ENCODE measurements at places on chromosomes 2 and 18.

GRCh38 chr2:104788742-104789455, 65.0 kb upstream of the POU3F3 start:
- no peak for DNase-seq

DNA sequence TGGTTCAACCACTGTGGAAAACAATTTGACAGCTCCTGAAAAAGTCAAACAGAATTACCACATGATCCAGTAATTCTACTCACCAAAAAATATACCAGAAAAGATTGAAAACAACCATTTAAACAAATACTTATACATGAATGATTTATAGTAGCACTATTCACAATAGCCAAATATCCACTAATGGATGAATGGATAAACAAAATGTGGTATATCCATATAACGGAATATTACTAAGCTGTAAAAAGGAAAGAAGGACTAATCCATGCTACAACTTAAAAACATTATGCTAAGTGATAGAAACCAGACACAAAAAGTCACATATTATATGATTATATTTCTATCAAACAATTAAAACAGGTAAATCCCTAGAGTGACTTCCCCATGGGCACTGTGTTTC, 131.5 kb downstream of the SPOPL start:
- DNase-seq, result no peak

DNA sequence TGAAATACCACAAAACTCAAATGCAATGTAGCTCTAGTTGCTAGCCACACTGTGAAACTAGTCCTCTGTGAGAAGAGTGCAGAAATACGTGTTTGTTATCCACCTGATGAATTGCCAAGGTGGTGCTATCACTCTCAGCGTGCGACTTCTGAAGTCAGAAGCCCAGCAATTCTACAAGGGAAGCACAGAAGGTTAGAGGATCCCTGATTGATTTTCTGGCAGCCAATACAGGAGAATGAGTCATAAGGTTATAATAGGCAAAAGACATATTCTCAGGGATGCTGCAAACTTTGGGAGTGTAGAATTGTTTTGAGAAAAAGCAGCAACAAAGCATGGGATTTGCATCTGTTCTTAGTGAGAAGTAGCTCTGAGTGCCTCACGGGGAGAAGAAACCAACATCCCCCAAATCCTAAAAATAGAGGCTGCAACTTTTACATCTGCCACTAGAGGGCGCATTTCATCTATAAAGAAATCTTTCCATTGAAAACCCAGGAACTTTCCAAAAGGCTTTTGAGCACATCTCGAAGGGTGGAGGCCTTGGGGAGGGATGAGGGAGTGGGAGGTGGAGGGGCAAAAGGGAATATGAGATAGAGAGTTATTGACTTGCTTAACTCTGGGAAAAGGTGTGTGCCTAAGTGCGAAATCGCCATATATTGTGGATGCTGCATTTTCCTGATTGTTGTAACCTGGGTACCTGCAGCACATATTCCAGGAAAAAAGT, 78.0 kb downstream of the TMEM182 start:
- peak; percentile 41 for DNase-seq

DNA sequence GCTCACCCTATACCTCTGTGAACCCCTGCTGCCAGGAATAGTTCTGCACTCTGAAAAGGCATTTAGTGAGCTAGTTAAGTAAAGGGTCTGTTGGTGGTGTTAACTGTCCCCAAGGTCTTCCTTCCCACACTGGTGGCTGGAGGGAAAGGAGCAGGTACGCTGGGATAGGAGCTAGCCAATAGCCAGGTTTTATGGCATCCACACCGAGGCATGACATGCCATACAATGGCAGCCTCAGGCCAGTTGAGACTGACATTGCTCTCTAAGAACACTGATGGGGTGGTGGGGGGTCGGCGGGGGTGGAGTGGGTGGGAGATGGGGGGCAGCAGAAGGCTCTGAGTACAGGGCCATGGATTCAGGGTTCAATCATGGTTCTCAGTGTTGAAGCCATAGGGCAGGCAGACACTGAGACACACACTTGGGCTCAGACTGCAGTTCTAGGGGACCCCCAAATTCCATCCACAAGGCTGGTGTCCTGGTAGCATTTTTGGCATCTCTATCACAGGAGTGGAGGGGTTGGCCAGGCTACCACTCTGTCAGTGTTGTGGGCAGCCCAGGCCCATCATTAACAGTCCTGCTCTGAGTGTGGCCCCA, 136.0 kb downstream of the CTIF start:
- no peak for DNase-seq

- DNase-seq, result no peak
Observed at GRCh38 chr2:223519471-223519870, 82.7 kb downstream of the SCG2 start.

GRCh38 chr2:176516051-176516602, 246.9 kb downstream of the MTX2 start:
- DNase-seq, result no peak

DNA sequence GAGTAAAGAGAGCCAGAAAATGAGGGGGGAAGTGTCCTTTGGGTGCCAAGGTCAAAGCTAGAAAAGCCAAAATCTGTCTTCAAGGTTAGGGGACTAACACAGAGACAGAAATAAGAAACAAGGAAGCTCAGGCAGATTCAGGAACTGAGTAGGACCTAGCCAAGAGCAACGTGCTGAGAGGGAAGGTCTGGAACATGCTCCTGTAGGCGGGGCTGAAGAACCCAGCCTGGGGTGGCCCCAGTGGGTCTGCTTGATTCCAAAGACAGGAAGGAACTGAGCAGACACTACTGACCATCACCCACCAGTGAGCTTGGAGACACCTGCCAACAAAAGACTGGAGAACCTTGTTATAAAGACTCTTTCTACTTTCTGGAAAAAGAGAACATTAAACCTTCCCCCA, 105.1 kb downstream of the SP3 start:
- DNase-seq, result no peak

DNA sequence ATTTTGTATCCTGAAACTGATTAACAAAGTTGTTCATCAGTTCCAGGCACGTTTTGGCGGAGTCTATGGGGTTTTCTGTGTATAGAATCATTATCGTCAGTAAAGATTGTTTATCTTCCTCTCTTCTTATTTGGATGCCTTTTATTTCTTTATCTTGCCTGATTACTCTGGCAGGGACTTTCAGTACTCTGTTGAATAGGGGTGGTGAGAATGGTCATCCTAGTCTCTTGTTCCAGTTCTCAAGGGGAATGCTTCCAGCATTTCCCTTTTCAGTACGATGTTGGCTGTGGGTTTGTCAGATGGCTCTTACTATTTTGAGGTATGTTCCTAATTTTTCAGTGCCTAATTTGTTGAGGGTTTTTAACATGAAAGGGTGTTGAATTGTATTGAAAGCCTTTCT, 14.0 kb upstream of the SPDYA start:
- DNase-seq, result no peak

- DNase-seq, result no peak
Observed at GRCh38 chr2:217834057-217834620, 168.7 kb downstream of the TNS1 start.

- DNase-seq, result no peak
Observed at GRCh38 chr2:191530618-191531017, 147.3 kb upstream of the NABP1 start.

- DNase-seq, result peak; percentile 0
Observed at GRCh38 chr2:133458280-133458679, 110.0 kb downstream of the NCKAP5 start.

- no peak for DNase-seq
Observed at GRCh38 chr2:149421791-149422190, 91.4 kb downstream of the LYPD6 start.

DNA sequence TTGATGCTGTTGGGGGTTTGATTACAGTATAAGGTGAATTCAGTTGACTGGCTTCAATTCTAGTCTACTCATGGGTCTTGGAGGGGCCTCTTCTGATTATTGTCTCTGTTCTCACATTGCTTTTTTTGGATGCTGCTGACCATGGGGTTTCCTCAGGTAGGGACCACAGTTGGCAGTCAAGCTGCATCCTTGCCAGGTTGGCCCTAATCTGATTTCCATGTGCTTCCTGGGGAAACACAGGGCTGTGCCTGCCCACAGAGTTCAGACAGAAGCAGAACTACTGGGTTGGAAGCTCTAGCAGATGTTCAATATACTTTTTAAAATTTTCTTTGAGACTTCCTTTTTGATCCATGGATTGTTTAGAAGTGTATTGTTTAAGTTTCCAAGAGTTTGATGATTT, 227.3 kb downstream of the XIRP2 start:
- DNase-seq, result no peak

GRCh38 chr2:135829378-135830135, 7.4 kb downstream of the LCT start:
- DNase-seq, result no peak

- no peak for DNase-seq
Observed at GRCh38 chr2:2846332-2847208, 515.5 kb upstream of the MYT1L start.

DNA sequence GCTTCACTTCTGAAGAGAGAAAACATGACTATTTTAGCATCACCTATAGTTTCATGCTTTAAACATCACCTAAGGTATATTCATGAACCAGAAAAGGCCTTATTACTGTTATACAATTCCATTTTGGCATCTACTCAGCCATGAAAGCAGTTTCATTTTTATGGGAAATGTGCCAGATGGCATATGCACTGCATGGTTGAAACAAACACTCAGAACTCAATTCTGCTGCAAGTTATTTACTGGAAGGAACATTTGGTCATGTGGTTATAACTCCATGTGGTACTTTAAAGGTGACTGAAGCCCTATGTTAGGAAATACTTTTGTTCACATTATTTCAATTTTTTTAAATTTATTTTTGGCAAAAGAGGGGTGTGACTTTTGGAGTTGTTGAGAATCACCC, 287.5 kb upstream of the CRIM1 start:
- DNase-seq, result no peak

DNA sequence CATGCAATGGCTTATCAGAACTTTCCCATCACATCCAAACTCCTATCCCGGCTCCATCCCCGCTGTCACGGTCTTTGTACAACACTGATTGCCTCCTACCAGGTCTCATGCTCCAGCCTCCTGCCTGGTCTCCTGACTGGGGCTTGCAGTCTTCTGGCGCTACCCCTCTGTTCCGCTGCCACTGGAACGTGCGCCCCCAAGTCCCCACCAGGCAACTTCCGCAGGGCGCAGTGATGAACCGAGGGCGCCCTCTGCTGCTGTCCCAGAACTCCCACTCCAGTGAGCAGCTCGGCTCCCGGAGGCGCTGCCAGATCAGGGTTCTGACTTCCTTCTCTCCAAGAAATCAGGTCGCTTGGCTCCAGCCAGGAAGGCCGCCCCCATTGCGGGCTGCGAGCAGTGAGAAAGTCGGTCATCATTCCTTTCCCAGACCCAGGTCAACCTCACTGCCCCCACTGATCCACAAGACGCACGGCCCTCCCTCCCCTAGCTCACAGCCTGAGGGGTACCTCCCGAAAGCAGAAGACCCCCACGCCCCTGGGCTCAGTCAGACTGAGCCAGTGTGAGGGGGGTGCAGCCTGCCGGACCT, 43.9 kb upstream of the RAB11FIP5 start:
- DNase-seq, result peak; percentile 61

- DNase-seq, result no peak
Observed at GRCh38 chr18:48158721-48159120, 228.3 kb upstream of the SMAD2 start.

GRCh38 chr2:164593959-164594358, 27.3 kb downstream of the GRB14 start:
- no peak for DNase-seq

DNA sequence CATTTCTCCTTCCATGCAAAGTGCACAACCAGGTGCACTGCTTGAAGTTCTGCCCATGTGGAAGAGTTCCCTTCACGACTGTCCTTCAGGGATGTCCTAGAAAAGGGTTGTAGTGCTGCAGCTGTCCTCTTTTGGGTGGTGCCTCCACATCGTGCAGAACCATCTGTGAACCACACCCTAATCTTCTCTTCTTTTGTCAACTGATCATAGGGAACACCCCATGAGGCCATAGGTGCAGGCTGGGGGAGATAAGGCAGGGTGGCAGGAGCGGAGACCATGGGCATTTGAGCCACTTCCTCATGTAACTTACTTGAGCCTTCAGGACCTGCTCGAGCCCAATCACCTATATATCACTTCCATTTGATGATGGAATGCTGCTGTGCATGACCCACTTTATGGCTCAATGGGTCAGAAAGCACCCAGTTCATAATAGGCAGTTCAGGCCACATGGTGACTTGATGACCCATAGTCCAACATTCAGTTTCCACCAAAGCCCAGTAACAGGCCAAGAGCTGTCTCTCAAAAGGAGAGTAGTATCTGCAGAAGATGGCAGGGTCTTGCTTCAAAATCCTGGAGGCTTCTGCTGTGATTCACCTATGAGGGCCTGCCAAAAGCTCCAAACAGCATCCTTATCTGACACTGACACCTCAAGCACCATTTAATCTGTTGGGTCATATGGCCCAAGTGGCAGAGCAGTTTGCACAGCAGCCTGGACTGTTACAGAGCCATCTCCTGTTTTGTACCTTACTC, 84.7 kb upstream of the CYRIA start:
- no peak for DNase-seq

GRCh38 chr18:37529296-37529695, 36.3 kb downstream of the CELF4 start:
- no peak for DNase-seq

- DNase-seq, result no peak
Observed at GRCh38 chr2:85564144-85564563, 2.9 kb upstream of the GGCX start.

DNA sequence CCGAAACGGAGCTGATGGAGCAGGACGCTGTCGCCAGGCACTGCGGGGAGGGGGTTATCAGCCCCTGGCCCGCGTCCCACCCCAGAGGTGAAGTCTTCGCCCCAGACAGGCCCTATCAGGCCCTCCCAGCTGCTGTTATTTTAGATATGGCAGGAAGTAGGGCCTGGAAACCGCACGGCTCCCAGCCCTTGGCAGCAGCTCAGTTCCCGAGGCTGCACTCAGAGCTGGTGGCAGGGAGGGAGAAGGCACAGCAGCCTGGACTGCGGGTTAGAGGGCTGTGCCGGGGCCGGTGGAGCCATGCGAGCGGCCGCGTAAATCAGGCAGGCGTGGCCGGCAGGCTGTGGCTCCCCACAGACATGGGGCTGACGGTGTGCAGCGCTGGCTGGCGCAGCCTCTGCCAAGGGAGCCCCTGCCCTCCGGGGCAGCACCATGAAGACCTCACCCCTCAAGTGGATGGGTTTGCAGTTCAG, 111.4 kb downstream of the NFATC1 start:
- DNase-seq, result peak; percentile 46

GRCh38 chr2:128556633-128557032, 238.0 kb upstream of the HS6ST1 start:
- DNase-seq, result no peak

- DNase-seq, result no peak
Observed at GRCh38 chr2:180334514-180334913, 327.4 kb upstream of the CWC22 start.

DNA sequence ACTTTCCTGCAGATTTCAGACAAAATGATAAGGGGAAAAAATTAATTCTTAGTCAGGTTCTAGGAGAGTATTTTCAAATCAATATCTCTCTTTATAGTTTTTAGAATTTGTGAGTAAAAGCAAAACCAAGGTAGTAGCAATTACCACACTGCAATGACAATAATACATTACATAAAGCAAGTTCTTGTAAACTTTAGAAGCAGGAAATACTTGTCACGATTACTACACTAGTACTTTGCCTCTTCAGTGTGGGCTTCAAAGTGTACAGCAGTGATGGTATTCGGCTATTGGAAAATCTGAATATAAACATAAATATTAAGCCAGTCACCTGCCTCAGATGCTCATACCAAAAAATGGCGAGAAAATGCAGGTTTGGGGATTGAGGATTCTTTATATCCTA, 81.0 kb downstream of the ALPK2 start:
- no peak for DNase-seq

Measured in fibroblast of mammary gland (primary cell).